Body of pancreas (tissue), 4 donors: ENCODE measurements at places on chromosomes 5 and 9.

GRCh38 chr9:16243798-16244197 is 626.7 kb downstream of the BNC2 start:
- DNase-seq = no peak

GRCh38 chr9:122844137-122844536 is 15.7 kb upstream of the PDCL start:
- no peak for DNase-seq

GRCh38 chr5:164002628-164003027 is 497.2 kb downstream of the MAT2B start:
- DNase-seq = no peak

GRCh38 chr9:134605351-134605965 is 36.1 kb upstream of the COL5A1 start:
- no peak for DNase-seq

DNA sequence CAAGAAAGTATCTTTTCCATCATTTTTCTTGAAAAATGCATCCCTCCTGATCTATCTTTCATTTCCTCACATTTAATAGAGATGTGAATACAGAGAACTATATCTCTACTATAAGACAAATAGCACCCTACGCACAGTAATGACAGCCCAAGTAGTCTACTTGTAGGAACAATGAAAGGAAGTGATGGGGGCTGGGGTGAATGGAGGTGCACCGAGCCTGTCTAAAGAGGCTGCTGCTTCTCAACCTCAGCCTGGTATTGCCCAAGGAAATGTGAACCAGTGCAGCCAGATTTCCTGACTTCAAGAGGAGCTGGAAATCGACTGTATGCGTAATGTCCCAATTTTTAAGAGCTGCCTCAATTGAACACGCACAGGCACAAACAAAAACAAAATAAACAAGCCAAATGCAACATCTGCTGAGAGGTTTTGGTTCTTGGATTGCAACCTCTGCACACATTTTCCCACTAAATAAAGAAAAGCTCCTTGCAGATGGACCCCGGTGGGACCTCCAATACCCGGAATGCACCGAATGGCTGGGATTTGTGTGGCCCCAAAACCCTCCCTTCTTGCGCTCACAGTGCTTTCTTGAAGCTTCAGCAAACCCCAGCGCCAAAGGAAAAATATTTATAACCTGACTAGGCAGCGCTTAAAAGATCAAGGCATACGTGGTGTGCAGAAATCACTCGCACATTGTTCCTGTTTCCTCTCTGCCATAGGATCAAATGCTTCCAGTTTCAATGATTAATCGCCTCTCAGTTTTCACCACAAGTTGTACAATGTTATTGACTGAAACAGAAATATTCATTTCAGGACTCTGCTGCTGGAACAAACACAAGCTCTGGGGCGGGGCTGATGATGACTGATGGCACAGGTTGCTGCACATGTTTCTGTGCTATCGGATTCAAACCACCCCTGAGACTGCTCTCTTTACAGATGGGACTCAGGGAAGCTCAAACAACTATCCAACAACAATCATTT is 68.3 kb downstream of the KCNIP1 start:
- DNase-seq = no peak

- no peak for DNase-seq
These were observed 66.5 kb upstream of the RXRA start for GRCh38 chr9:134259708-134260107.

GRCh38 chr9:98929895-98930341 is 13.8 kb upstream of the COL15A1 start:
- DNase-seq = peak; percentile 53

DNA sequence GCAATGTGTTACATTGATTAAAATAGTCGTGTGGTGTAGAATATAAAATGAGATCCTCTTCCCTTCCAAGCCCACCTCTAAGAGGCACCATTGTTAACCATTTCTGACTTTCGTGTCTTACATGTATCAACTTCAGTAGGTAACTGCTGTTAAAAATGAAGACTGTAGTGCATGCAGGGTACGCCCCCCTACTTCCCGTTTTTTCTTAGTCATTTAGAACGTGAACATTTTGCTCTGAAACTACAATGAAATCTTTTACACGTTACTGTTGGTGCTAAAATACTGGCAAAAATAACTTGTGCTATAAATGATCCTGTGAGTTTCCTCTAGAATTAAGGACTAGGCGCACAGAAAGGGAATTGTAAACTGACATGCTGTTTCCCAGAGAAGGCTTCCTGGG is 41.5 kb downstream of the WNK2 start:
- DNase-seq = no peak

DNA sequence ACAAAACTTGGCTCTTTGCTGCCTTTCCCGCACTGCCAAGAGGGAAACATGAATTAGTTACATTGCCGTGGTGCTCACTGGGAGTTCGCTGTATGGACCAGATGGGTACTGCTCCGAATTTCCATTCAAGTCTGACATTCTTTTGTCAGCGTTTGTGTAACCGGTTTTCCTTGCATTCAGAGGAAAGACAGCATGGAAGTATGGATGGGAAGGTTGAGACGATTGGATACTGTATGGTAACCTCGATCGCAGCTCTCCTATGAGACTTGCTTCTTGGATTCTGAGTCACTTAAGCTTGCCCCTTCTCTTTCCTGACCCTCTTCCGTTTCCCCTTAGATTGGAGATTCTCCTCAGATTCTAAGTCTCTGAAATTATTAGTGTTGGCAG is 625 bp upstream of the UBLCP1 start:
- DNase-seq = no peak

GRCh38 chr9:27485158-27485557 is 38.9 kb upstream of the IFNK start:
- no peak for DNase-seq

GRCh38 chr5:14588758-14589543 is 7.4 kb downstream of the OTULINL start:
- DNase-seq = peak; percentile 42
